Effector memory CD8-positive, alpha-beta T cell (primary cell): ENCODE measurements at places on chromosomes 12 and 14.

- no peak for DNase-seq
Measured at GRCh38 chr12:27119797-27120196, 37.4 kb upstream of the C12orf71 start.

DNA sequence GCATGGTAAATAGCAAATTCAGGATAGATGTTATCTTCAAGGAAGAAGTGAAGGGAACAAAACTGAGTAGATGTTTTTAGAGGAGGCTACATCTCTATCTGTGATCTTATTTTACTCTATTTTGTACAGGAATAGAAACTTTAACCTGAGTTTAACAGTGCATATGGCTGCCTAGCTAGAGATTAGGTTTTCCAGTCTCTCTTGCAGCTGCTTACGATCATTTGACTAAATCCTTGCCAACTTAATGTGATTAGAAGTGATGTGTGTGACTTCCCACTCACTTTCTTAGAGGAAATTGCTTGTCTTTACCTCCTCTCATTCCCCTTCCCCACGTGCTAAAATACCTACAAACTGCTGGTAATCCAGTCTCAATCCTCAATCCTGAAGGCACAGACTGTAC, 26.5 kb upstream of the SLC15A5 start:
- DNase-seq = no peak

GRCh38 chr12:115570069-115570777, 707.3 kb downstream of the MED13L start:
- DNase-seq = no peak

DNA sequence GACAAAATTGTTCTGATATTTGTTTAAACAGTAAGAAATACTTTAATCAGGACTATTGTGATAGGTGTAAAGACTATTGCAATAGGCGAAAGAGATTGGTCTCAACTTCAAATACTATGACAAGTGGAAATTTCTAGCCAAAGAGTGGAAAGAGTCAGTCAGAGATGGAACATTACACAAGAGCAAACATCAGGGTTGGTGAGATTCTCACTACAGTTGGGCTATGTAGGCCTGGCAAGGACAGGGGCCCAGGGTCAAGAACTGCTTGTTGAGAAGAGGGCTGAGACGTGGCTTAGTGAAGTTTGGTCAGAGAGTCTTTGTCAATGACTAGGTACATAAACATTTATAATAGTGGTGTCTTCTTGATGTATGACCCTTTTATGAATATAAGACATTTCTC, 19.4 kb downstream of the CAND1 start:
- DNase-seq = no peak

DNA sequence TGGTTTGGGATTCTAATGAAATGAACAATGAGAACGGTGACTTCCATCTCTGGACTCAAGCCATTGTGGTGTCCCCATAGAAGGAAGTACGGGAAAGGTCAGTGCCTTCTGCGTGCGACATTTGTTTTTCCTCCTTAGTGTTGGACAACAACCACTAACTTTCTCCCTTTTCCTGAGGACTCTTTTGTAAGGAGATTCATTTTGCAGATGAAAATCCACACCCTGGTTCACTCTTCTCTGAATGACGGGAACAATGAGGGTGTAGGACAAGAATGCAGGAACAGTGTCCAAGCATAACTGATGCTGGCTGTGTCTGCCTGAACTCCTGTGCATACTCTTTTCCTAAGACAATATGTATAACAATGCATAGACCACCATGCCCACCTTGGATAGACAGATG, 176.4 kb downstream of the STXBP6 start:
- no peak for DNase-seq

GRCh38 chr14:106308839-106309389, 782.5 kb downstream of the TMEM121 start:
- peak; percentile 54 for DNase-seq

DNA sequence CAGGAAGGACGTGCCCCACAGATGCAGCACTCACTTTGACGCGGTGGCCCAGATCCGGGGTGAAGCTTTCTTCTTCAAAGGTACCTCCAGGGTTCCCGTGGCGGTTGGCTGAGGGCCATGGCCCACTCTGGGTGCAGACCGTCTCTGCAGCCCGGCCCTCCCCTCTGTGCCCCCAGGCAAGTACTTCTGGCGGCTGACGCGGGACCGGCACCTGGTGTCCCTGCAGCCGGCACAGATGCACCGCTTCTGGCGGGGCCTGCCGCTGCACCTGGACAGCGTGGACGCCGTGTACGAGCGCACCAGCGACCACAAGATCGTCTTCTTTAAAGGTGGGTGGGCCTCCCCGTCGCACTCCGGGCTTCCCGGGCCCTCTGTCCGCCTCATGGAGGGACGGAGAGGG, 16.9 kb downstream of the MMP17 start:
- no peak for DNase-seq

DNA sequence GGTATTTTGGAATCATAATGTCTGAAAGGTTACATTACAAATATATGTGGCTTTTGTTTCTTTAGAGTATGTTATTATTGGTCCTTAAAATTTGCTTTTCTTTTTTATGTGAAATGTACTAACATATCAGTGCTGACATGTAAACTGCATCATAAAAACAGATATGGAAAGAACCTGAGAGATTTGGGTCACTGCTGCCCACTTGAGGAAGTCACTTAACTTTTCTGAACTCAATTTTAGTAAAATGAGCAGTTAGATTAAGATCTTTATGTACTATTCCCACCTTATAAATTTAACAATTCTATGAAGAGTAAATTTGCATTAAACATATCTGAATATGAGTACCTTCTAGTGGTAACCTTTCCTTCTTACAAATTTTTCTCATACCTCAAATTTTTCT, 7.5 kb downstream of the PTGR2 start:
- DNase-seq = no peak
